ENCODE measurements at places on chromosomes 5 and 9.
A peak's percentile ranks its signal among the peaks of the same experiment; 100 is the strongest.

DNA sequence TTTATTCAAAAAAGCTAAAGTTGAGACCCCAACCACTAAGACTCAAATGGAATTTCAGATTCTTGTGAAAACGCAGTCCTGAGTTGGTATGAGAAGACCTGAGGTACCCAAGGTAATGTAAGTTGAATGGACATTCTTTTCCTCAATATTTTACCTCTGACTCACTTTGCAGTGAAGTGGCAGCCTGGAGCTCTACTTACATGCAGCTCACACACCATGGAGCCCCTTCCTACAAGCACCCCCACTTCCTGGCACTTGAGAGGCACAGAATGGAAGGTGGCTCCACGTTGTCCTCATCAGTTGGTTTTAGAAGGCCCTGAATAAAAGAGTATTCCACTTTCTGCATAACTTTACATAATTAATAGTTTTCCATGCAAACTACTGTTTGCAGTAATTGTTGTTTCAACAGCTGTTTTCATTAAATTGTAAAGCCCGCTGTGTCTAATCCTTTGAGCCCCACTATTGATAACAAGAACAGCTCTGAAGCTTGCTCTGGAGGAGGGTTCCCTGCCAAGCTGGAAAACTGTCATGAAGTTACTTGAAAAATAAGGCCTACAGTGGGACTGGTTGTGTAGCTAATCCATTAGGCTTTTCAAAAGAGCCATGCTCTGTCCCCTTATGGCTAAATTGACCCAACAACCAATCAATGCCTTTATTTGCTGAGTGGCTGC lies 102.2 kb upstream of the SPATA31D4 start:
- DNase-seq: no peak

DNA sequence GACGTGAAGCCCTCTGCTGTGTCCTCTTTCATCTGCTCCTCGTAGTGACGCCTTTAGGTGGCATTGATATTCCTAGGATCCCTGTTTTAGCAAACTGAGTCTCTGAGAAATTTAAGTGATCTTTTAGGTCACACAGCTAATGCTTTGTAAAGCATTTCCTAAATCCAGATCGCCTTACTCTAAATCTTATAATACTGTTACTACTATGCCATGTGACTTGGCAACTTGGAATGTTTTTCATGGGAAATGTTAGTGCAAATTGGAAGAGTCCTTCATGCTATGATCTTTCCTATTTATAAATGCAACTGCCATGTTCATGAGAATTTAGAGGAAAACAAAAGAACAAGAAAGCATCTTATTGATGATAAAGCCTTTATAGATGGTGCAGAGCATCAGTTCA lies 212.2 kb downstream of the TRIO start:
- no peak for DNase-seq

- no peak for DNase-seq
These were observed 150.8 kb upstream of the ADCY2 start for GRCh38 chr5:7245121-7245651.

DNA sequence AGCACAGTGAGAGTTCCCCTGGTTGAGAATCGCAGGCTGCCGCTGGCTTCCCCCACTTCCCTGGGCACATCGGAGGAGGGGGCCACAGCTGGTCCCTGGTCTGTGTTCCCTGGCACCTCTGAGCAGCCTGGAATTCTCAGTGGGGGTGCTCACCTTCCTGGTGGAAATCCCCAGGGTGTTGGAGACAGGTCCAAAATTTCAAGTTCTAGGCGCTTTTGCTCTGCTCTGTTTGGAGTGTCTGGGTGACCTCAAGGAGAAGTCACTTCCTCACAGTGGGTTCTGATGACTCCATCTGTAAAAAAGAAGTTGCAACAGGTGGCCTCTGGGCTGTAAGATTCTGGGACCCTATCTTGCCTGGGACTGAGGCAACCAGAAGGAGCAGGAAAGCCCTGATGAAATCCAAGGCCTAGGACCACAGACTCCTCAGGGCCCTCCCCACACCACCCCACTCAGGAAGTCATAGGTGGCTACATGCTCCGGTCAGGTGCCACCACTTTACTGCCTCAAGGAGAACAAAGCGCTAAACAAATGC lies at the start of gene TRAF1:
TRAF1 (minus strand) TSS at position 400 of the 532 bp plus-strand sequence. CDS start 721 bp downstream, outside the sequence.
- no peak for DNase-seq

GRCh38 chr5:113776832-113777525 lies 263.5 kb downstream of the YTHDC2 start:
- no peak for DNase-seq

- DNase-seq: peak; percentile 74
These were observed 650 bp downstream of the FRMD3 start for GRCh38 chr9:83537331-83538171.

DNA sequence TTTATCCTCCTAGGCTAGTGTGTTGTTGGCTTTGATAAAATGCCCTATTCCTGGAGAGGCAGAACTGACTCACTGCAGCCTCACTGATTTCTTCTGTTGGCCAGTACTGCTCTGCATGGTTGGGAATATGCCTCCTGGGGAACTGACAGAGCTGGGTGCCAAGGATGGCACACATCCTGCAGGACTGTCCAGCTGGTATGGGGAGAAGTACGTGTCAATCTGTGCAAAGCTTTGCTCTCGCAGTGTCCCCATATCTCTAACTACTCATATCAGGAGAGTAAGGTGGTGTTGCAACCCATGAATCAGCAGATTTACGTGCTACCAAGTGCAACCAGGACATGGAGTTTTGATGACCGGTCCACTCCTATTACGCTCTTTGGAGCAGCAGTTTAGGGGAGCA lies 74.7 kb downstream of the TEK start:
- no peak for DNase-seq

GRCh38 chr5:73997960-73998359 lies 372.0 kb downstream of the ARHGEF28 start:
- no peak for DNase-seq

DNA sequence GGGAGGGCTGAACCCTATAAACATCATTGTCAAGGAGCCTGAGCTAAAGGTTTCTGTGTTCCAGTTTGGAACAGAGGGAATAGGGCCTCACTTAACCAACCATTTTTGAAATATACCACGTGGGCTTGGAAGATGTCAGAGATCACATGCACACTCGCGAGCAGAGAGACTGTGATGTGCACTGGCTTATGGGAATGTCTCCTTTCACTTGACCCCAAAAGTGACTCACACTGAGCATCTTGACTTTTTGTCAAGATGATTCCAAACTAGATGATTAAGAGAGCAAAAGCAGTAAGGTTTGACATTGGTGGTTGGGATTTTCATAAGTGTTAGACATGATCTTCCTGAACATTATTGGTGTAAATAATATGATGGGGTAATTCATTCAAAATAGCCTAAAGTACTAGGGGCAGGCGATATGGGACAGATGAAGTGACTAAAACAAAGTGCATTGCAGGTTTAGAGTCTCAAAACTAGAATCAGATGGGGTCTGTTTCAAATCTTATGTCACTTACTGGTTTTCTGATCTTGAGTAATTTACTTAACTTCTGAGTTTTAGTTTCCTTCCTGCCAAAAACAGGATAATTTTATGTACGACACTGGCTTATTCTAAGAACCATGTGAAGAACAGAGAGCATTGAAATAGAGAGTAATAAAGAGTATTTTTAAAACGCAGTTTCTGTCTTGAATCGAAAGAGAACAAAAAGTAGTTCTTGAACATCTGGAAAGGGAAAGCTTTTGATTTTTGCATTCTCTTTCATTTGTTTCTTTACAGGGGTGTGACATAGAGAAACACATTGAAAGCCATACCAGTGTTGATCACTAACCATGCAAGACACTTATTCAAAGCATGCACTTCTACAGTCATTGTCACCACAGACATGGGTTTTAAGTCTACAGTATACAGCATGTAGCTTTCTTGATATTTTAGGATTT lies 383.0 kb downstream of the DIRAS2 start:
- DNase-seq: no peak

- no peak for DNase-seq
These were observed 561.3 kb downstream of the PSAT1 start for GRCh38 chr9:78858266-78858665.

GRCh38 chr5:33901156-33901555 lies 9.4 kb upstream of the ADAMTS12 start:
- no peak for DNase-seq

DNA sequence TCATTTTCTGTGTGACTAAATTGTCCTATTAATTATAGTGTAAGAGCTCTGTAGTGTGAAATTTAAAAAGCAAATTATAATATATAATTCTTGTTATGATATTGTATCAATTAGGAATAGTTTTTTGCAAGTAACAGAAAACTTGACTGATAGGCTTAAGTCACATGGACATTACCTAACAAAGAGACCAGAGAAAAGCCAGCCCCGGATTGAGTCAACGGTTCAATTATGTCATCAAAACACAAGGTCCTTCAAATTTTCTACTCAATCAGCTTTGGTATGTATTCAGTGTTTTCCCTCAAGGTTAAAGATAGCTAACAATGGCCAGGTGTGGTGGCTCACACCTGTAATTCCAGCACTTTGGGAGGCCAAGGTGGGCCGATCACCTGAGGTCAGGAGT lies 126.7 kb upstream of the PTGER4 start:
- DNase-seq: no peak

GRCh38 chr5:97764700-97765099 lies 581.7 kb upstream of the RIOK2 start:
- DNase-seq: no peak

DNA sequence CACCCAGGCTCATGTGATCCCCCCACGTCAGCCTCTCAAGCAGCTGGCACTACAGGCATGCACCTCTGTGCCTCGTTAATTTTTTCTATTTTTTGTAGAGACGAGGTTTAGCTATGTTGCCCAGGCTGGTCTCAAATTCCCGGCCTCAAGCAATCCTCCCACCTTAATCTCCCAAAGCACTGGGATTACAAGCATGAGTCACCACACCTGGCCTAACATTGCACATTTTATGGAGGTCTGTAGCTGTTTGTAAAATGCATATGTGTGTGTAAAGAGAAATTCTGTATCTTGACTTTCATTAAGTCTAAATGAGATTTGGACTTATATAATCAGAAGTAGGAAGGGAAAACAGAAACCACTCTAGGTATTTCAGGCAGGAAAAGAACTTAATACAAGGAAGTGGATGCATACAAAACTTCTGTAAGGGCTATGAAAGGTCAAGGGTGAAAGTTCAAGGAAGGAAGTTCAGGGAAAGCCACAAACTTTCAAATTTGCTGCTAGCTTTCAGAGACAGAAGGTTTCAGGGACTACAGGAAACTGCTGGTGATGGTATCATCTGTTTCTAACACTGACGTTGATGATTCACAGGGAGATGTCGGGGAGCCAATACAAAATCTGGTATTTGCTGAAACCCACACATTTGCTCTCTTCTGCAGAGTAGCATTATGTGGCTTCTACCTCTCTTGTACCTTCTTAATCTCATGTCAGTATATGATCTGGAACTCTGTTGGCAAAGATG lies 209.4 kb downstream of the PIK3R1 start:
- DNase-seq: no peak

DNA sequence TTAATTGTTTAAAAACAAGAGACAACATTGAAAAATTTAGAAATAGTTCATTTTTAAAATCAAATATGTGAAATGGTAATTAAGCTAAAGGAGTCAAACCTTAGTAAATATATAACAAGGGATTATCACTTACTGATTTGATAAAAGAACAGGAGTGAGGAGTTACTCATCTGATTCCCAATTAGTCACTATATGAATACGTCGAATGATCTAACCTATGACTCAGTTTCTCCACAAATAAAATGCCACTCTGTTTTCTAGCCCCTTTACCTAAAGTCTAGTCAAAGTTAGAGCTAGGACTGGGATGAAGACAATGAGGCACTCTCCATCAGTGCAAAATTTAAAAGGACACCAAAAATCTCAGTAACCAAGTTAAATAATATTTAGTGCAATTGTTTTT lies 70.4 kb upstream of the RASEF start:
- DNase-seq: no peak

DNA sequence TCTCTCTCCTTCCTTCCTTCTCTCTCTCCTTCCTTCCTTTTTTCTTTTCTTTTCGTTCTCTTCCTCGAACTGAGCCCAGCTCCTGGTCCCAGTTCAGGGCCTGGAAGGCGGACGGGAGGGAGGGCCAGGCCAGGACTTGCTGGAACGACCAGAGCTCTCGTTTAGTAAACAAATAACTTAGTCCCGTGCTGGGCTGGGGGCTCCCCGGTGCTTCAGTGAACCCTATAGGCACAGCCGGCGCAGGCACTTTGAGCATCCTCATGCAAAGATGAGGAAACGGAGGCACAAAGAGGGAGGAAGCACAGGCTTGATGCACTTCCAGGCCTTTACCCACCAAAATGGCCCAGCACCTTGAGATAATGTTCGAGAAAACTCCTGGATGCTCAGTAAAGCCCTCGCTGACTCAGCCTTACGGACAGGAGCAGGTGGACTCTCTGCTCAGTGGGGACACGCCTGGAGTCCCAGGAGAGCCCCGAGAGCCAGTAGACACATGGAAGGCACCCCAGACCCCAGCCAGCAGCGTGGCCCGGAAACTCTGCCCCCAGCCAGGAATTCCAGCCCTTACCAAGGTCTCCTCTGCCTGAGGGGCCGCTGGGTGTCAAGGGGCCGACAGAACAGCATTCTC lies 18.8 kb downstream of the FAM163B start:
- peak; percentile 56 for DNase-seq

- no peak for DNase-seq
These were observed 27.5 kb downstream of the IRF1 start for GRCh38 chr5:132462856-132463745.

- DNase-seq: no peak
These were observed 803.6 kb downstream of the NR2F1-AS1 start for GRCh38 chr5:92777421-92777820.

- DNase-seq: no peak
These were observed 38.4 kb downstream of the ACOT12 start for GRCh38 chr5:81355291-81356251.

- DNase-seq: no peak
These were observed 199.5 kb upstream of the PUM3 start for GRCh38 chr9:3043369-3043768.

- DNase-seq: no peak
These were observed 54.3 kb downstream of the GRAMD2B start for GRCh38 chr5:126477294-126478117.

DNA sequence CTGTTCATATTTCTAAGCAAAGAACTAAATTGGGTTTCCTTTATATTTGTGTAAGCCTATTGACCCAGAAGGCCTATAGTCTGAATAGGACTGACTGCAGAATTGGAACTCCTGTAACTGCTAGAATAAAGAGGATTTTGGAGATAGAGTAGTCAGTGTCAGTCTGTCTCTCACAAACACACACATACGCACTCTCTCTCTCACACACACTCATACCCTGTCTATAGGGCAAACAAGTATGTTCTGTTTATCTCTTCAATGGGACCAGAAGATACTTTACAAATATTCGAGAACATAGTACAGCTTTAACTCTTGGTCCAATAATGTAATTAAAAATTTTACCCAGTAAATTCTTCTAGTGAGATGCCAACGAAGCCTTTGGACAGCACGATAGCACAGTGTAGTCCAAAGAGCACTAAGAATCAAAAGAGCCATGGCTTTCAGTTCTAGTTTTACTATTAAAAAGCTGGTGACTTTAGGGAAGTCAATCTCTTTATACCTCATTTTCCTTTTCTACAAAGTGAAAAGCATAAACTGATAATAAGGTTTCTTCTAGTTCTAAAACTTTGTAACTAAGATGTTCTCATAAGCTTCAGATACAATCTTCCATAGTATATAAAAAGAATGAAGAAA lies 19.3 kb downstream of the ABHD17B start:
- no peak for DNase-seq
